ENCODE measurements at places on chromosomes 3 and 15.

GRCh38 chr3:16050641-16051467, 123.6 kb upstream of the GALNT15 start:
- DNase-seq = no peak

DNA sequence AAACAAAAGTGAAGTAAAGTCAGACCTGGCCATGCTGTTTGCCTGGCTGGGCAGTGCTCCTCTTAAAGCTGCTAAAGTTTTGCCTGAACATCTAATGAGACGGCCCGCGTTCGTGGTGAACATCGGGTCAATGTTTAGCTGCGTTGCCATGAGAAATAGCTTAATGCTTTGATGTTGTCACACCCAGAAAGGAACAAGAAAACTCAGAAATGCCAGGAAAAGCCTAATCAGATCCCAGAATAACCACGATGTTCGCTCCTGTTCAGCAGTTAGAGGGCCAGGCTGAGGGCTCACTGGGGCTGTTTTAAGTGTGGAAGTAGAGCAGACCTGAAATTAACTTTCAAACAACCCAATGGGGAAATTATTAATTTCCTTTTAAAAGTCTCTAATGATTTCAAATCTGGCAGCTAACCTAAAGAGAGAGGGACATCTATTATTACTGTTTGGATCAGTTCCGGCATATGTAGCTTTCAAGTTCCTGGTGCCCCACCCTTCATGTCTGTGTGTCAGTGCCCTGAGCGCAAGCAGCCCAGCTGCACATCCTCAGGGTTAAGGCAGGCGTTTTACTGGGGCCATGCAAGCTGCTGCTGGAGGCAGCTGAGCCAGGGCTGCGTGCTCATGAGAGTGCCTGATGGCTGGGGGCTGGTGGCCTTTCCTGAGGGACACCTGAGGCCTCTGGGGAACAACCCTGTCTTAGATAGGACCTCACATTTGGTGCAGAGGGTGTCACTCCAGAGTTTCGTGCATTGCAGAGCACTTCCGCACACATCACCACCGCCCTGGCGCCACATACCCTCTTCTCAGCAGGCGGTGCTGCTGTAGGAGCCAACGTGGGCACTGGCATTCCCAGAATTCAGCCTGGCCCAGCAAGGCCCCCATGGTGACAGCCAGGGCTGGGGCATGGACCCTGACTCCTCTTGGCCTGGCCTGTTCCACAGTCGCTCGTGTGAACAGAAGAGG, 76.6 kb downstream of the LRRK1 start:
- DNase-seq = no peak

- DNase-seq = no peak
Observed at GRCh38 chr3:40754994-40755393, 230.2 kb downstream of the ZNF621 start.

- DNase-seq = no peak
Observed at GRCh38 chr15:48712546-48712945, 67.0 kb upstream of the FBN1 start.

DNA sequence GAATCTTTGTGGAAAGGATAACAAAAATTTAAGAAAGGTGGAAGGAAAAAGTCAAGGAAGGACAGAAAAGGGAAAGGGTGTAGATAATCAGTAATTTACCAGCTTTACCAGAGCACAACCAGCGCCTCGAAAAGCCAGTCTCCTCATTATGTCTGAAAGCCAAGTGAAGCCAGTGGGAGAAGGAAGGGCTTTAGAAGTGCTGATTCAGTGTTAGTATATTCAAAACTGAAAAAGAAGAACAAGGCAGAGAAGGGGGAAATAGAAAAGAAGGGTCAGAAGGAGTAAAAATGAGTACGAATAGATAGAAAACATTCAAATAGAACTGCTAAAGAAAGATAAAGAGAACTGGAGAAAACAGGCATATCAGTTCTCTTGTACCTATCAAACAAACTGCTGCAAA, 4.1 kb downstream of the PBRM1 start:
- DNase-seq = no peak
